ENCODE measurements at places on chromosomes 16 and 17. TPM values are rescaled to one million over a fixed set of nuclear protein-coding genes. Genes with fewer than 3 reads are reported as not detected.

DNA sequence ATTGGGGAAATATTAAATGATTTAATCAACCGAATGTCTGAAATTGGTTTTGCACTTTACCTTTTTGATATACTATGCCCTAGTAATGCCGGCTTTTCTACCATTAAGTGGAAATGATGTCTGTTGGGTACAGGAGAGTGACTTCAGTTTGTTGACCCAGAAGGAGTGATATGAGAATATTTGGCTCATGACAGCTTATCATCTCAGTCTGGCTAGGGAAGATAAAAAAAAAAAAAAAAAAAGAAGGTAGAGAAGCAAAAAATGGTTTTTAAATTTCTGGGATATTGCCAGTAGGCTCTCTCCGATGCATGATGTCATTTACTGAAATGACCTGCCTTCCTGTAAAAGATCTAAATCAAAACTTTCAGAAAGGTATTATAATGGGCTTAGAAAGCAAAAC is 69.0 kb downstream of the CNTNAP4 start:
- no peak for DNase-seq

Gene KIAA0753
- total RNA-seq = 18.6 TPM

- DNase-seq = no peak
These were observed 59.8 kb upstream of the NLRP1 start for GRCh38 chr17:5644065-5644464.

Gene KRTAP2-1
- total RNA-seq = not detected

Gene NGFR
- total RNA-seq = 2.7 TPM

DNA sequence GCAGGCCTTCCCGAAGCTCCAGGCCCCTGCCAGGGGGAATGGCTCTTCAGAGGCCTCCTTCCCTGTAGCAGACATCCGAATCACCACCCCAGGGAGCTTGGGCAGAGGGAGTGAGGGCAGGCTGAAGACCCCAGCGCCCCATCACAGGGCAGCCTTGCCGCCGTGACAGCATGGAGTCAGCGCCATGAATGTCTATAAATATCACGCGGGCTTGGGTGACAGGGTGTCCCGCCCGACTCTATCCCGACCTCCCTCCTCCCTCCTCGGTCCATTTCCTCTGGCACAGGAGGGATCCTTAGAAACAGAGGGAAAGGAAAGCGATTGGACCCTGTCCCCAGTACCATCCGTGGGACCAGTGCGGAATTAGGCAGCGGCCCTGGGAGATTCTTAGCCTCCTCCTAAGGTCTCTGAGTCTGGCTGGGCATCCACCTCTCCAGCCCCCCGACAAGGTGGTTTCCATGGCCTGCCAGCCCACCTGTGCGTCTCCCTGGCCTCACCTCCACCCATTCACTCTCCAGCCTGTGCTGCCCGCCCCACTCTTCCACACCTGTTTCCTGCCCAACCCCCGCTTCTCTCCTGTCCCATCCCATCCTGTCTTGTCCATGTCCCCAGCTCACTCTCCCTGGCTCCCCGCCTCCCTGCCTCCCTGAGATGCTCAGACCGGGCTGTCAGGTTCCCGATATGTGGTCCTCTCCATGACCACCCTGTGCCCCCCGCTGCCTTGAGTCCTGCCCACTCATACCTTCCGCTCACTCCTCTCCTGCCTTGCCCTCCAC is 5.1 kb downstream of the ATP2A1 start:
- no peak for DNase-seq

Gene PYY
- total RNA-seq = not detected

Gene ZNF213
- total RNA-seq = 4.4 TPM

DNA sequence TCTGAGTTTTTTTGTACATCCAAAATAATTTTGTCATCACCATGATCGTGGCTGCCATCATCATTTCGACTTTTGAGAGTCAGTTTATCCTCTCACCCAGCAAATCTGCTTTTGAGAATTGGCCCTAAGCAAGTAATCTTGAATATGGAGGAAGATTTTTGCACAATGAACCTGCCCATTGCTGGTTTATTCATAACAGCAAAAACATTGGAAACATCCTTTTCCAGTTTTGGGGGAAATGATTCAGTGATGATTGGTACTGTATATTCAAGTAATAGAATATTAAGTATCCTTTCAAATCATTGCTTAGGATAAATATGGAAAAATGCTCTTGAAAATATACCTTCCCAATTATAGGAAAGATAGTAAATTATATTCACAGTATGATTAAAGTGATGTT is 53.1 kb downstream of the PRKCA start:
- no peak for DNase-seq

DNA sequence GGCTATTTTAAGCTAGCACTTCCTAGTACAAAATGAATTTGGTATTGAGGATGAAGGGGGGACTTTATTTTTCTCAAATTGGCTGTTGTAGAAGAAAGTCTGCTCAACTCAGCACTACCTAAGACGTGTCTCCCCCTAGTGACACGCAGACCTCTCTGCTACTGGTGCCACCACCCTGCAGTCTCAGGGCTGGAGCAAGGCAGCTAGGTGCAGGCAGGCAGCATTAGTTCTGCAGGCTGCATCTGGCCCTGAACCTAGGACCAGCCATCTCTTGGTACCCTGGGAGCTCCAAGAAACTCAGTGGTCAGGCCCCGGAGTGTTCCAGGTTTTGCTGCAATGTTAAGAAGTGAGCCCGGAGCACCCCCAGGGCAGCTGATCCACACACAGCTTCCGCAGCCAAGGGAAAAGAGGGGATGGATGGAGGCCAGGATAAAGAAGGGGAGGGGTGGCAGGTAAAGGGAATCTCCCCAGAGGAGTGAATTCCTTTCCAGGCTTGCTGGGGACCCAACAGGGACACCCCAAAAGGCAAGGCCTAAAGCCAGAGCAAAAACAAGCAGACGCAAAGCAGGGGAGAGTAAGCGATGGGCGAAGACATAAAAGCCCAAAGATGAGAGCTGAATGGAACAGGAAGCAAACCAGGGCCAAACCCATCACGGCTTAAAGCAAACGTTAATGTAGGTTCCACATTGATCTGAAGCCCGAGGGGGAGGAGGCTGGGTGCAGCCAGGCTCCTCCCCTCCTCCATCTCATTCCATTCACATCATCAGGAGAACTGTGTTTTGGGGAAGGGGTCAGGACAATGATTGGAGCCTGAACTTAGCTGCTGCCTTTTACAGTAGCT is 200.5 kb downstream of the ZFHX3 start:
- DNase-seq = no peak

Measured in foreskin keratinocyte (primary cell).